ENCODE measurements at places on chromosomes 3 and 15. TPM values are rescaled to one million over a fixed set of nuclear protein-coding genes. Genes with fewer than 3 reads are reported as not detected.

DNA sequence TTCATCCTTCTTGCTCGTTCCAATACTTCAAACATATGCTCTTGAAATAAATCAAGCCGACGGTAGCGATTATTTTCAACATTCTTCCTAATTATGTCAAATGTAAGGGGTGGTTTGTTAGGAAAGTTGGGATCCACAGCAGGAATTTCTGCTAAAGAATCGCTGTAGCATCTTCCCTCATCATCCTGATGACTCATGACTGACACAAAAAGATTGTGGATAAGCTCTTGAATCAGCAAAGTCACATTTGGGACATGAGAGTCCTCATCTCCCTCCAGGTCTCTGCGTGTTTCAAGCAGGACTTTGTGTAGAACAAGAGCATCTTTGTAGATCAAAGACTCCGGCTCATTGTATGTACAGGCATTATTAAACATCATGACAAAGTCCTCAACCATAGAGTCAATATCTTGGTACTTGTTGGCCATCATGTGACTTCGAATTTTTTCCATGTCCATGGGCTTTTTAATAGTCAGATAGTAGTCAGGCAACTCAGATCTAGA lies 73.0 kb downstream of the UQCC5 start:
- DNase-seq, result peak; percentile 4

The ZNF80 gene
- polyA plus RNA-seq, result not detected

The COL6A5 gene
- polyA plus RNA-seq, result 0.07 TPM

GRCh38 chr15:44956388-44956787 lies at the start of gene TERB2:
Gene TERB2 (plus strand): TSS chr15:44956687. CDS start chr15:44956719, 32 bp downstream.
- DNase-seq, result no peak

- DNase-seq, result no peak
Measured at GRCh38 chr3:135895734-135896121, 69.8 kb upstream of the PPP2R3A start.

The HIGD2B gene
- not detected for polyA plus RNA-seq
